ENCODE measurements at places on chromosomes 7 and 10. TPM values are rescaled to one million over a fixed set of nuclear protein-coding genes. Genes with fewer than 3 reads are reported as not detected.

UNCX gene
- not detected for total RNA-seq

CCDC146 gene
- total RNA-seq = 2.5 TPM

LRRTM3 gene
- total RNA-seq = under 0.01 TPM

ZNF107 gene
- 1.7 TPM for total RNA-seq

ELOVL3 gene
- total RNA-seq = 0.19 TPM

TFEC gene
- not detected for total RNA-seq

AKR1C8 gene
- not detected for total RNA-seq

CALN1 gene
- total RNA-seq = not detected

WEE2 gene
- total RNA-seq = not detected

MYOZ1 gene
- total RNA-seq = 0.19 TPM

ELN gene
- total RNA-seq = 6.9 TPM

PKD2L1 gene
- not detected for total RNA-seq

PNLIP gene
- total RNA-seq = not detected

TMEM130 gene
- 0.38 TPM for total RNA-seq

ZNF365 gene
- total RNA-seq = 3.3 TPM

DNA2 gene
- total RNA-seq = 6.2 TPM

TRPV5 gene
- not detected for total RNA-seq

UNC5B gene
- 9.3 TPM for total RNA-seq

MUC3A gene
- not detected for total RNA-seq

TMEM176A gene
- total RNA-seq = not detected

PSD gene
- total RNA-seq = 4.2 TPM

UCMA gene
- not detected for total RNA-seq

NUTM2D gene
- total RNA-seq = 0.28 TPM

GATA3 gene
- total RNA-seq = 0.28 TPM

HMX2 gene
- not detected for total RNA-seq

FXYD4 gene
- total RNA-seq = not detected

FLNC gene
- total RNA-seq = 417 TPM

NKX2-3 gene
- total RNA-seq = not detected

SH2B2 gene
- total RNA-seq = 1.2 TPM

TAS2R3 gene
- 0.38 TPM for total RNA-seq

RPEL1 gene
- 0.19 TPM for total RNA-seq

SHOC2 gene
- 69.1 TPM for total RNA-seq

CCSER2 gene
- total RNA-seq = 15.1 TPM
